ENCODE measurements at places on chromosomes 4 and X. TPM values are rescaled to one million over a fixed set of nuclear protein-coding genes. Genes with fewer than 3 reads are reported as not detected.

Gene GATA1
- not detected for total RNA-seq

Gene VCX3A
- total RNA-seq, result not detected

Gene TEC
- total RNA-seq, result 0.24 TPM

Gene ADRA2C
- 0.93 TPM for total RNA-seq

Gene LRAT
- 0.34 TPM for total RNA-seq

Gene XPNPEP2
- total RNA-seq, result not detected

Gene IL9R
- not detected for total RNA-seq

Gene TGIF2LX
- total RNA-seq, result not detected

Gene TSPAN7
- total RNA-seq, result 13.5 TPM

Gene BANK1
- total RNA-seq, result 1.1 TPM

Gene SORBS2
- 175 TPM for total RNA-seq

Gene PPA2
- 99.7 TPM for total RNA-seq

- DNase-seq, result no peak
These were observed 313.3 kb upstream of the BMP3 start for GRCh38 chr4:80717204-80717603.

GRCh38 chr4:38210396-38211114 is 250.4 kb downstream of the PTTG2 start:
- DNase-seq, result no peak

GRCh38 chr4:51925307-51925706 is 82.4 kb downstream of the DCUN1D4 start:
- no peak for DNase-seq

DNA sequence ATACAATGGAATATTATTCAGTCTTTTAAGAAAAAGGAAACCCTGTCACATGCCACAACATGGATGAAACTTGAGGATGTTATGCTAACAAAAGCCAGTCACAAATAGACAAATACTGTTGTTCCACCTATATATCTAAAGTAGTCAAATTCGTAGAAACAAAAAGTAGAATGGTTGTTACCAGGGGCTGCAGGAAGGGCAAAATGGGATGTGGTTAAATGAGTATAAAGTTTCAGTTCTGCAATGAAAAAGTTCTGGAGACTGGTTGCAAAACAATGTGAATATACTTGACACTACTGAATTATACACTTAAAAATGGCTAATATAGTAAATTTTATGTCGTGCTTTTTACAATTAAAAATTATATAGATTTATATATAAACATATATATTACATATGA is 12.2 kb downstream of the SPOCK3 start:
- no peak for DNase-seq

DNA sequence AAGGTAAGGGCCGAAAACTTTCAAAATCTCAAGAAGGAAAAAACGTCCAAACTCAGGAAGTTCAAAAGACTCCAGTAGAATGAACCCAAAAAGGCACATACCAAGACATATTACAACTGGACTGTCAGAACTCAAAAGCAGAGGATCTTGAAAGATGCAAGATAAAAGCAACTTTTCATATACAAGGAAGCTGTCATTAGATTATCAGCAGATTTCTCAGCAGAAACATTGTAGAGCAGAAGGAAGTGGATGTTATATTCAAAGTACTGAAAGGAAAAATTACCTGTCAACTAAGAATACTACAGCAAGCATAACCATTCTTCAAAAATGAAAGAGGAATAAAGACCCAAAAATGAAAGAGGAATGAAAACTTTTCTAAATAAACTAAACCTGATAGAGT is 224.9 kb downstream of the FAT4 start:
- DNase-seq, result no peak

GRCh38 chrX:101210630-101211029 is 9.0 kb upstream of the DRP2 start:
- DNase-seq, result no peak

- no peak for DNase-seq
These were observed at the start of gene RPA4 for GRCh38 chrX:96883608-96884007. Gene RPA4 (plus strand): TSS chrX:96883908. CDS start chrX:96884311, 403 bp downstream.

GRCh38 chr4:160184884-160185283 is 1082.0 kb downstream of the RAPGEF2 start:
- no peak for DNase-seq

GRCh38 chr4:7045961-7046921 is 3.1 kb downstream of the TADA2B start:
- DNase-seq, result no peak

DNA sequence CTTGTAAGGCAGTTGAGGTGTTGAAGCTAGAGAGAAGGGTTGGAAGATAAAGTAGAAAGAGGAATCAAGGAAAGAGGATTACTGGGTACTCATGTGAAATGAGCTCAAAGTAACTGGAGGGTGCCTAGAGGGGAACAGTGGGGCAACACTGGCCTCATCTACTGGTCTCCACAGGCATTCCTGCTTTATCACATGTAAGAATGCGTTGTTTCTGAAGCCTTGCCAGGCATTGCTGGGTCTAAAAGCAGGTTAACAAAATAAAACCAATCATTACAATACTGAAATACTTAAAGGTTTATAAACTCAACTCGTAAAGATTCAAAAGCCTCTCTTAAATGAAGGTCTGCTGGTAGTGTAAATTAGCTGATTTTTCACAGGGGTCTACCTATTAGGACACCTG is 96.0 kb downstream of the FANCB start:
- no peak for DNase-seq

DNA sequence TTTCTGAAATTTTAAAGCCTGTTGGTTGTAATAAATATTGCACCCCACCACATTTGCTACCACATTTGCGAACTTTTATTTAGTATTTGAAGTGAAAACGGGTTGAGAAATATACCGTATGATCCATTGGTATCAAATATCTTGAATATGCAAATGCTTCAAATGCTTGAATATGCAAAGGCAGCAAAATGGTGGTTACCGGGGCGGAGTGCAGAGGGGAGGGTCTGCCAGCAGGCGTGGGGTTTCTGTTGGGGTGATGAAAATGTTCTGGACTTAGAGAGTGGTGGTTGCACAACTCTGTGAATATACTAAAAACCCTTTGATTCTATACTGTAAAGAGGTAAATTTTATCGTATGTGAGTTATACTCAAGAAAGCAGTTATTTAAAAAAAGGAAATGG is 35.3 kb downstream of the SHROOM2 start:
- DNase-seq, result no peak

- no peak for DNase-seq
These were observed 49.6 kb downstream of the KLF8 start for GRCh38 chrX:56281789-56282188.

DNA sequence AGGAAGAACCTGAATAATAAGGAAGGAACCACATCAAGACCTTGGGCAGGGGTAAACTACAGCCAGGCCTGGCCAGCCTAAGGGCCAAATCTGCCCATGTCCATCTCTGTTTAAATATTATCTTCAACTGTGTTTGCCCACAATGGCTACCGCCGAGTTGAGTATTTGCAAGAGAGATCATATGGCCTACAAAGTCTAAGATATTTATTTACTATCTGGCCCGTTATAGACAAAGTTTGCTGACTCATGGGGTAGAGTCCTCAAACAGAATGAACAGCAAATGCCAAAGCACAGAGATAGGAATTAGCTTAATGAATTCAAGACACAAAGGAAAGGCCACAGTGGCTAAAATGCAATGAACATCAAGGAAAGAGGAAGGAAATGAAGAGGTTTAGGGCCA is 44.8 kb downstream of the RPS6KA3 start:
- no peak for DNase-seq

- no peak for DNase-seq
These were observed 32.3 kb downstream of the VEGFC start for GRCh38 chr4:176760471-176760870.

GRCh38 chr4:39285853-39286252 is 80.3 kb downstream of the RFC1 start:
- DNase-seq, result no peak

GRCh38 chr4:6177587-6178197 is 22.7 kb downstream of the JAKMIP1 start:
- DNase-seq, result no peak

DNA sequence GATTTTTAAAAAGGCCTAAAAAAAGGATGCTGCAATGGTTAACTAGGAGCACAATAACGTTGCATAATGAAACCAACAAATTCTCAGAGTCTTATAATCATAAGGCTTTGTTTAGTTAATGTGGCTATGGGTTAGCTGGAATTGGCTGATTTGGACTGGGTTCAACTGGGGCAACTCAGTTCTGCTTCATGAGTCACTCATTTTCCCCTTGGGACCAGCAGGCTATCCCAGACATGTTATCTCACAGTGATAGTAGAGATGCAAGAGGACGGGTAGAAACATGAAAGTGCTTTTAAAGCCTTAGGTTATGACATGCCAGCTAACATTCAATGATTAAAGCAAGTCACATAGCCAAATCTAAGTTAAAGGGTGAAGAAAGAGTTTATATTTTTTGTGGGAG is 189.2 kb upstream of the GK2 start:
- no peak for DNase-seq

- DNase-seq, result no peak
These were observed 671.4 kb downstream of the ZNF674 start for GRCh38 chrX:45873781-45874180.

Measured in glomerular endothelial cell (primary cell).